Stimulated activated CD8-positive, alpha-beta memory T cell treated with anti-CD3 and anti-CD28 coated beads, Interleukin-4, amount 100 ng/mL, for 48 hours (primary cell): ENCODE measurements at places on chromosomes 13 and 19.

GRCh38 chr13:99228737-99229691, 28.4 kb downstream of the UBAC2 start:
- DNase-seq: no peak

DNA sequence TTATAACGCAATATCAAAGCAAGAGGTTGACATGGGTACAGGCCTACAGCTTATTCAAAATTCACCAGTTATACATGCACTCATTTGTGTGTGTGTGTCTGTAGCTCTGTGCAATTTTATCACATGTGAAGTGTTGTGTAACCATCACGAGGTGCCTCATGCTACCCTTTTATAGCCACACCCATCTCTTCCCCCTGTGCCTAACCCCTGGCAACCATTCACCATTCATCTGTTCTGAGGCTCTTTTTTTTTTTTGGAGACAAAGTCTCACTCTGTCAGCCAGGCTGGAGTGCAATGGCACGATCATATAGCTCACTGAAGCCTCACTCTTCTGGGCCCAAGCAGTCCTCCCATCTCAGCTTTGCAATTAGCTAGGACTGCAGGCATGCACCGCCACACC, 78.4 kb downstream of the DPF1 start:
- no peak for DNase-seq

GRCh38 chr13:32150239-32150638, 118.7 kb downstream of the FRY start:
- no peak for DNase-seq

- no peak for DNase-seq
Measured at GRCh38 chr13:112182251-112182650, 115.3 kb downstream of the SOX1 start.

DNA sequence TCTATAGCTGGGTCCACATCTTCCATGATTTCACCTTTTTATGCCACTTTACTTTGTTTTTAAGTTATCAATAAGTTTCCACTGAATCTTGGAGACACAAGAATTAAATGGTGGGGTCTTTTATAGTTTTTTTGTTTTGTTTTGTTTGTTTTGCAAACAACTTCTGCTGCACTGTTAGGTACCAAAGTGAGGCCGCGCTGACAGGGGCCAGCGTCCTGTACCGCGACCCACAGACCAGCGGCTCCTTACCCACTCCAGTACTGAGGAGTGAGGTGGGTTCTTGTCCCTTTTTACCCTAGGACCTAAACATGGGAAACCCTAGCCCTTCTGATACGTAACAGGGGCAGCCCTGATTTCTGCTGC, 75.8 kb upstream of the MCF2L start:
- no peak for DNase-seq

GRCh38 chr19:18300930-18301717, 19.7 kb upstream of the JUND start:
- DNase-seq: no peak
